ENCODE measurements at places on chromosomes 7 and 10.

GRCh38 chr10:10213237-10213636 is 804.4 kb upstream of the CELF2 start:
- DNase-seq, result no peak

- no peak for DNase-seq
Observed at GRCh38 chr10:88067737-88068136, 204.3 kb downstream of the PTEN start.

DNA sequence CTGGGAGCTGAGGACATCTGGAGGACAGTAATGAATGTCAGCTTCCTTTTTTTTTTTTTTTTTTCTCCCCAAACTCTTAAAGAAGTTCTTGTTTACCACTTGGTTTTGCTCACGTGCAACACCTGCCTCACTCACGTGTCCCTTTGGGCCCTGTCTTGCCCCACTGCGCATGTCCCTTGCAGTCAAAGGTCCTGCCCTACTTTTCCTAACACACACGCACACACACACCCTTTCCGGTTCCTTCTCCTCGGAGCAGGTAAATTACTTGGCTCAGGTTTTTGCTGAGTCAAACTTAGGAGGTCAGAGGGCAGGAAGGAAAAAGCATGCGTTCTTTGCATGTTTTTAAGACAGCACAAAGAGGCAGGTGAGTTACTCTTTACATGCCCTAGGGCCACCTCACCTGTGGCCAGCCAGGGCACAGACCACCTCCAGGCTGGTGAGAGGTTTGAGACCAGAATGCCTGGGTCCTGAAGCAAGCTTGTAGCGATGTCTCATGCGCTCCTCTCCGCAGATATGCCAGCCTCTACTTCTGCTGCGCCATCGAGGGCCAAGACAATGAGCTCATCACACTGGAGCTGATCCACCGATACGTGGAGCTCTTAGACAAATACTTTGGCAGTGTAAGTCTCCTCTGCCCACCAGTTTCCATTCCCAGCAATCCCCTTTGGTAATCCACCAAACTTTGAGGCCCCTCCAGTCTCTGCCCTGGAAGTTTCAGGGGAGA is 2.8 kb downstream of the AP1S1 start:
- DNase-seq, result no peak

DNA sequence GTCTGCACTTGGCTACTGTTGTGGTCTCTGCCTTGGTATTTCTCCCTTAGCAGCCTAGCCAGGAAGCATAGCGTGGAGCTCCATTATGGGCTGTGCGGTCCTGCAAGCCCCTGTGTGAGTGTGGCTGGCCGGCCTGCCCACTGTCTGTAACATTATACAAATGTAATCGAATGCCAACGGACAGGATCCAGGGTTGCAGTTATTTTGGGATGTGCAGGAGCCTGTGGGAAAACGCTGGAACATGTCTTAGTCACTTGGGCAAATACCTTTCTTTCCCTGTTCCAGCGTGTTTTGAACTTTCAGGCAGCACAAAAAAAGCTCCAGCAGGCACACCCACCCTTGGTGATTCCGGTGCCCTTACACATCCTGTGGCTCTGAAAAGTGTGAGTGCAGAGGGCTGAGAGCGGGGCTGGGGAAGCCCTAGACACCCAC is 29.5 kb downstream of the BAG3 start:
- no peak for DNase-seq

DNA sequence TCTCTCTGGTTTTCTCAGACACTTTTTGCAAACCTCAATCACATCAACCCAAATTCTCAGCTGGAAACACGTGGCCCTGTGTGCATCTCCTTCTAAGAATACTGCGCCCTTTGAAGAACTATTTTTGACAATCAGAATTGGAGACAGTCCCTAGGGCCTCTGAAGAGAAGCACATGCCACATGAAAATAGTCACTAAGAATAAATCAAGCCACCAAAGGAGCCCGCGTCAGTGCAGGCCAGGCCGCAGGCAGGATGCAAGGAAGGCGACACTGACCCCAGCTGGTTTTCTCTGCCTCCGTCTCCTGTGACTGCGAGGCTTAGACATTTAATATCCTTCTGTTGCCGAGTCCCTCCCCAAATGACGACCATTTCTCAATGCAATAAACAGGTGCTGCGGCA is 88.0 kb upstream of the ADAM12 start:
- no peak for DNase-seq

GRCh38 chr7:135933509-135934188 is 43.5 kb downstream of the MTPN start:
- DNase-seq, result no peak
